ENCODE measurements at places on chromosomes 3 and 15.

- no peak for DNase-seq
Measured at GRCh38 chr3:127409421-127410136, 121.7 kb upstream of the PRR20G start.

DNA sequence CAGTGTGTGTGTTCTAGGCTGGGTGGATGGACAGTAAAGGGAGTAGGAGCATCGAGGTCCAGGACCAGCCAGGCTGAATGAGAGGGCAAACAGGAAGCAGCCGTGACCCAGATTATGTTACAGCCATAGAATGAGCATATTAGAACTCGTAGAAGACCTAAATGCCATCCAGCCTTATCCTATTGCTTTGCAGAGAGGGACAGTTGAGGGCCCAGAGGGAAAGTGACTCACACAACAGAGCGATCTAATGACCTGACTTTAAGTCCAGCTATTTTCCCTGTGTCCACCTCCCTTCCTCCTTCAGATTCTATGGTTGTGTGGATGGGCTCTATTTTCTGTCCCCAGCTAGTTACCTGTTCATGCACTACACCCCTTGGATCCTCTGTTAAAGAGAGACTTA is 634.1 kb upstream of the TBL1XR1 start:
- no peak for DNase-seq

GRCh38 chr3:72329354-72329753 is 518.9 kb downstream of the SHQ1 start:
- no peak for DNase-seq

- DNase-seq: peak; percentile 72
Measured at GRCh38 chr15:99409097-99409473, 156.7 kb upstream of the MEF2A start.

GRCh38 chr15:50330921-50331320 is 24.1 kb downstream of the GABPB1 start:
- no peak for DNase-seq

- DNase-seq: no peak
Measured at GRCh38 chr3:4478261-4478660, 11.2 kb upstream of the SUMF1 start.

DNA sequence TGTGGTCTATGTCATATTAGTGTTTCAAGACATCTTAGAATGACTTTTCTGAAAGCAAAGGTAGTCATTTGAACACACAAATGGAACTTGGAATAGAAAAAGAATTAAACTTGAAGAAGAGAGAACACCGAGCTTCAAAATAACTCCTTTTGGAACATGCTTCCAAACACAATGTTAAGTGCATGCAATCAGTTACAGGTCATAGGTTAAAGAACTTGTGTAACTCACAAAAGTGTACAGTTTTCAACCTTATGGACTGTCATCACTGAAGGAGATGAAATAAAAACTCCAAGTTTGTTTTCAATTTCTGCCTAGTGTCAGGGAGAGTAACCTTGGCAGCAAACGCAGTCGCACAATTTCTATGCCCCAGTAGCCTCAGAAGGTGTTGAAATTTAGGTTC is 192.9 kb upstream of the NECTIN3 start:
- DNase-seq: no peak

GRCh38 chr15:70376929-70377691 is 279.4 kb upstream of the TLE3 start:
- no peak for DNase-seq

DNA sequence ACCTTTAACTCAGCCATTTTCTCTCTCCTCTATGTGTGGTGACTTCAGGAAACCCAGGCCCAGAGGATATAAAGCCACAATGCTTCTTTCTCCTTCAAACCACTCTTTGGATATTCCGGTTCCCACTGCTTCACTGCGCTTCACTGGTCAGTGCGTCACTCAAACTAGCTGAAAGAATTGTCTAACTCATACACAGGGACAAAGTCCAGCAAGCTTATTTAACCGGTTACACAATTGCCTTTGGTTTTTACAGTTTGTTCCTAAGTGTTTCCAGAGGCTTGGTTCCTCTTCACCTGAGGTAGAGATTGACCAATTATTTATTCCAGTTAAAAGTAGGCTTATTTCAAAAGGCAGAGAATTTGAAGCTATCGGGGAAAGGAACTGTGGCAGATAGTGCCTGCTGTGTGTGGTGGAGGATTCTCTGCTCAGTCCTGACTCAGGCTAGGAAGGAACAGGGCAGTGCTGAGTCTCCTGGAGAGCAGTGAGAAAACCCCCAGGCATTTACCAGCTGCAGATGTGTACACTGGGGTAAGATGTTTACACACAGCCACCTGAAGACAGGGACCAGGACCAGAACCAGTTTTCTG is at the start of gene HGD:
HGD (minus strand) TSS at position 145 of the 587 bp plus-strand sequence; CDS start at position 17, 128 bp downstream.
- no peak for DNase-seq

DNA sequence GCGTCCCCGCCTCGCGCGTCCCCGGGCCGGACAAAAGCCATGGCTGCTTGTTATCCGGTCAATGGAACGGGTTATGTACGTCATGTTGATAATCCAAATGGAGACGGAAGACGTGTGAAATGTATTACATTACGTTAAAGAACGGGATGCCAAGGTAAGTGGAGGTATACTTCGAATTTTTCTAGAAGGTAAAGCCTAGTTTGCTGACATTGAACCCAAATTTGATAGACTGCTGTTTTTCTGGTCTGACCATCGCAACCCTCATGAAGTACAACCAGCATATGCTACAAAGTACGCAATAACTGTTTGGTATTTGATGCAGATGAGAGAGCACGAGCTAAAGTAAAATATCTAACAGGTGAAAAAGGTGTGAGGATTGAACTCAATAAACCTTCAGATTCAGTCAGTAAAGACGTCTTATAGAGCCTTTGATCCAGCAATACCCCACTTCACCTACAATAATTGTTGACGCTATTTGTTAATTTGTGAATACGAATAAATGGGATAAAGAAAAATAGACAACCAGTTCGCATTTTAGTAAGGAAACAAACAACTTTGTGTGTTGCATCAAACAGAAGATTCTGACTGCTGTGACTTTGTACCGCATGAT is 19.8 kb downstream of the WDR73 start:
- no peak for DNase-seq

GRCh38 chr3:16048435-16049318 is 125.8 kb upstream of the GALNT15 start:
- DNase-seq: peak; percentile 47

DNA sequence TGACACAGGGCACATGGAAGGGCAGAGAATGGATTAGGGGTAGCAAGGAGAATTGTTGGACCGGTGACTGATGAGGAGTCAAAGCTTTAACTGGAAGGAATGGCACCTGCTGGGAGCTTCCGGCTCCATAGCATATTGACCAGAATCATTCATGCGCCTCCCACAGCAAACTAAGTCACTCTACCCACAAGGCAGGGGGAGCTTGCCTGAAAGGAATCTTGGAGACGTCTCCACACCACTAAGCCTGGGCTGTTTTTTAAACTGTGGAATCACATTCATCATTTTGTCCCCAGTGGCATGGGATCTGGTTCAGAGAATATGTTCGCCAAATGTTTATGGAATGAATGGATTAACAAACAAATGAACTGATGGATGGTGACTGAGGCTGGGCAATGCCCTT is 57.0 kb upstream of the ITGA11 start:
- no peak for DNase-seq

- no peak for DNase-seq
Measured at GRCh38 chr3:5017925-5018531, 38.8 kb downstream of the BHLHE40 start.

- DNase-seq: no peak
Measured at GRCh38 chr15:90055182-90055581, 47.1 kb downstream of the IDH2 start.

- DNase-seq: no peak
Measured at GRCh38 chr3:105647047-105647446, 221.8 kb downstream of the CBLB start.

DNA sequence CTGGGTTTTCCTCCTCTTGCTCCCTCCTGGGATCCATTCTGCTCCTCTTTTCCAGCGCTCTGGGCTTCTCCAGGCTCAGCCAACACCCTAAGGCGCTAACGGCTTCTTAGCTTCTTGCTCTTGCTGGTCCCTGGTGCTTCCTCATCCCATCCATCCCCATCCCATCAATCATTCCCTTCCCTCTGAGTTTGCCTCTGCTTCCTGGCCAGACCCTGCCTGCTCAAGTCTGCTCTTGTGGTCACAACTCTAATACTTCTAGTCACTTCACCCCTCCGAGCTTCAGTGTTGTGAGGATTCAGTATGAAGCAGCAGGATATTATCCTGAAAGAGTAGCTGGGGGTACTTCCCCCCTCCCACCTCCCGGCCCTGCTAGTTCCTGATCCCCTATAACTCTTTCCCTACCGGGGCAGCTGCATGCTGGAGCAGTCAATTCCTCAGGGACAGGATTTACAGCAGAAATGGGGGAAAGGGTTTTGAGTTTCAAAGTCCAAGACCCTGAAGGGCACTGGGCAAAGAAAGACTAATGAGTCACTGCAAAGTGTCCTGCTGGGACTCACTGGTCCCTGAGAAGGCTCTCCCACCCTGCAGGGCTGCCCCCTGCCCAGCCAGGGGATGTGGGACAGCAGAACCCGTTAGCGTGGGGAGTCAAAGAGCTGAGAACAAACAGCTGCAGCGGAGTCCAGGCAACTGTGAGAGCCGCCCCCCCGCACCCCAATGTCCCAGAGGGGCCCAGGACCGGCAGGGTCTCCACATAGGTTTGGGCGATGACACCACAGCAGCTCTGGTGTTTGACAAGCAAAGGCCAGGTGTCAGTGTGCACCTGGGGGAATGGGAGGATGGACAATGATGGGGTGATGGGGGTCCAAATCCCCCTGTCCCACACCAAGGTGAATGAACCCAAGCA is 2.3 kb upstream of the SYNM start:
- no peak for DNase-seq

- no peak for DNase-seq
Measured at GRCh38 chr15:77832874-77833273, 200.2 kb upstream of the LINGO1 start.

GRCh38 chr15:92082006-92082843 is 228.7 kb downstream of the SLCO3A1 start:
- DNase-seq: peak; percentile 59

- DNase-seq: no peak
Measured at GRCh38 chr3:278300-279064, 81.9 kb downstream of the CHL1 start.

DNA sequence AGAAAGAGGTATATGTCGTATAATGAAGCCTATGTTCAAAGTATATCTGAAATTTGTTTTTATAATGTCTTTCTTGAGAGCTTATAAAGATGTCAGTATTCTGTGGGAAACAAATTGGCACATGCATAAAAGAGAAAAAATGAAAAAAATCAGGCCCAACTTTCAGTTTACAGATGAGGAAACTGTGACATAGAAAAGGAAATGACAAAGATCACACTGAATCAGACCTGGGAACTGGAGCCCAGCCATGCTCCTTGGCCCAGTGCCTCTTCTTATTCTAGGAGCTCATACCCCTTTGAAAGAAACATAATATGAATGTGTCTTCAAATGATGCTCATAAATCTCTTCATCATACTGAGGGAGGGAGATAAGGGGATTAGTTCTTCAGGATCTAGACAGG is 48.4 kb downstream of the TMEM44 start:
- no peak for DNase-seq

DNA sequence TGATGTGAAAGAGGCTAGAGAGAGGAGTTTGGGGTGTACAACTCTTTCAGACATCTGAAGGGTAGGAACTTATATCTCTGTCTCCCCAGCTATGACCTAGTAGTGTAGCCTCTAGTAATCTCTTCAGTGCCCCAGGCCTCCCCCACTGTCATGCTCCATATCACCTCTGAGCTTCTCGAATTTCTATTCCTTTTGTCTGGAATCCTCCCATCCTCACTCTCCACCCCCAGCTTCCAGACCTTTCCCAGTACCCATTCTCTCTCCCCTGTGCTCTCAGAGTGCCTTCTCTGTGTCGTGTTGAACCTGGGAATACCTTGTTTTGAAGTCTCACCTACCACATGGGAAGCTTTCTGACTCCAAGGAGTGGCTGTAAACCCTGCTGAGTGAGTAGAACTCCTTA is 3.6 kb upstream of the RBPMS2 start:
- no peak for DNase-seq

DNA sequence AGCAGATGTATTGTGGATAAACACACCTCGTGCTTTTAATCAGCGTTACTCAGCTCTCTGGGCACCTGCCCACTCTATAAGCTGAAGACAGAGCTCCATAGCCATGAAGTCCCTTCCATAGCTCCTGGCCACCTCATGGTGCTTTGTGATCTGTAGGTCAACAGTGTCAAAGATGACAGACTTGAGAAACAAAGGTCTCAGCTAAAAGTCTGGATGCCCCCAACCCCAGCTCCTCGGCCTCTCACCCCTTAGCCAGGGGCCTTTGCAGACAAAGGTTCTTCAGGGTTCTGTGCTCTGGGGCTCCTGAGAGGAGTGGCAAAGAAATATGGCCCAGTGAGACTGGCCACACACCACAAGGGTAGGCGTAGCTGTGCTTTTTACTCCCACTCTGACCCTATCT is 168.6 kb downstream of the KLF13 start:
- DNase-seq: no peak

- DNase-seq: no peak
Measured at GRCh38 chr15:62564886-62565633, 400.0 kb upstream of the C2CD4B start.

GRCh38 chr15:25623708-25624107 is 184.9 kb upstream of the UBE3A start:
- no peak for DNase-seq

DNA sequence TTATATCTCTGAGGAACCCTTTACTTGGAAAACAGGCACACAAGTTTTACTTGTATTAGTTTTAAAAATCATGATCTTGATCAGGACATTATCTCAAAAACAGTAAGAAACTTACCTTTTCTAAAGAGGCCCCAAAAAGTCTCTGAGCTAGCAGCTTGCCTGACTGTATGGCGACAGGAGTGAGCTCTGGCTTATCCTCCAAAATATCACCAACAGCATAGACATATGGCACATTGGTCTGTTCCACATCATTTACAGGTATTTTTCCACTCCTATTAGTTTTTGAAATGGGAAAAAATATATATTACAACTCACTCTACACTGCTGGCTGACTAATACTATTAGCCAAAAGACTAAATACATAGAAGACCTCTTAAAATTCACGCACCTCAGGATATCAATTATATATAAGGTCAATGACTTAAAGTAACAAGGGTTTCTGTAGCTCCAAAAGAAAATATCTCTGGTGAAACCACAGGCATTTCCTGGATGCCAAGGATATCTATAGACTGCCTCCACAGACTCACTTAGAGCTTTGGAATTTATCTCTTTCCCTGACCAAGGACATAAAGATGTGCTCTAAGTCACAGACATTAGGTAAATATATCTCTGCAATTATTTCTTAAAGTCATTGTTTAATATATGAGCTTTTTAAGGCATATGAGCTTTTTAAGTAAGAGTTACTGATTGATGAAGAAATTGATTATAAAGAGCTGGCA is 33.1 kb downstream of the TXNRD3 start:
- DNase-seq: no peak
